ENCODE measurements at places on chromosomes 2 and 18. TPM values are rescaled to one million over a fixed set of nuclear protein-coding genes. Genes with fewer than 3 reads are reported as not detected.

BUB1 gene
- polyA plus RNA-seq = 0.17 TPM

KYNU gene
- 4.9 TPM for polyA plus RNA-seq

PIAS2 gene
- polyA plus RNA-seq = 25.5 TPM

YPEL5 gene
- polyA plus RNA-seq = 64.4 TPM

TET3 gene
- 5.7 TPM for polyA plus RNA-seq

CCDC141 gene
- 0.40 TPM for polyA plus RNA-seq

FBLN7 gene
- polyA plus RNA-seq = 2.2 TPM

VSNL1 gene
- polyA plus RNA-seq = 36.4 TPM

FRZB gene
- 1.9 TPM for polyA plus RNA-seq

GPC1 gene
- 97.6 TPM for polyA plus RNA-seq

C2orf74 gene
- polyA plus RNA-seq = 30.1 TPM

RGPD3 gene
- polyA plus RNA-seq = 0.15 TPM

GALNT14 gene
- 1.6 TPM for polyA plus RNA-seq

LYG1 gene
- polyA plus RNA-seq = 10.8 TPM

SULT1C2 gene
- 0.32 TPM for polyA plus RNA-seq

FBXO36 gene
- polyA plus RNA-seq = 2.4 TPM

UPP2 gene
- 0.05 TPM for polyA plus RNA-seq

CNTNAP5 gene
- 1.7 TPM for polyA plus RNA-seq

AQP12A gene
- polyA plus RNA-seq = not detected

DHRS9 gene
- polyA plus RNA-seq = 0.09 TPM

FSHR gene
- polyA plus RNA-seq = not detected

DBI gene
- polyA plus RNA-seq = 242 TPM

DDX1 gene
- polyA plus RNA-seq = 52.4 TPM

RNF125 gene
- 2.5 TPM for polyA plus RNA-seq

CTAGE1 gene
- polyA plus RNA-seq = not detected

SLC5A7 gene
- polyA plus RNA-seq = 0.08 TPM

NOSTRIN gene
- polyA plus RNA-seq = 49.9 TPM

ONECUT2 gene
- polyA plus RNA-seq = 0.07 TPM

TXNDC2 gene
- 0.22 TPM for polyA plus RNA-seq

VWA3B gene
- not detected for polyA plus RNA-seq

CHST9 gene
- polyA plus RNA-seq = 0.08 TPM

ERBB4 gene
- 1.1 TPM for polyA plus RNA-seq

SLC38A11 gene
- 14.6 TPM for polyA plus RNA-seq

FOXD4L1 gene
- polyA plus RNA-seq = 0.47 TPM

RAPH1 gene
- 6.3 TPM for polyA plus RNA-seq

ALPI gene
- not detected for polyA plus RNA-seq

LIMS3 gene
- polyA plus RNA-seq = 1.9 TPM

SLC4A5 gene
- polyA plus RNA-seq = 0.71 TPM

Measured in adrenal gland (tissue), 19 donors.